Stimulated activated naive CD4-positive, alpha-beta T cell treated with Interleukin-2 at 50 U/mL for 16 hours (primary cell): ENCODE measurements at places on chromosomes 2 and 18.

DNA sequence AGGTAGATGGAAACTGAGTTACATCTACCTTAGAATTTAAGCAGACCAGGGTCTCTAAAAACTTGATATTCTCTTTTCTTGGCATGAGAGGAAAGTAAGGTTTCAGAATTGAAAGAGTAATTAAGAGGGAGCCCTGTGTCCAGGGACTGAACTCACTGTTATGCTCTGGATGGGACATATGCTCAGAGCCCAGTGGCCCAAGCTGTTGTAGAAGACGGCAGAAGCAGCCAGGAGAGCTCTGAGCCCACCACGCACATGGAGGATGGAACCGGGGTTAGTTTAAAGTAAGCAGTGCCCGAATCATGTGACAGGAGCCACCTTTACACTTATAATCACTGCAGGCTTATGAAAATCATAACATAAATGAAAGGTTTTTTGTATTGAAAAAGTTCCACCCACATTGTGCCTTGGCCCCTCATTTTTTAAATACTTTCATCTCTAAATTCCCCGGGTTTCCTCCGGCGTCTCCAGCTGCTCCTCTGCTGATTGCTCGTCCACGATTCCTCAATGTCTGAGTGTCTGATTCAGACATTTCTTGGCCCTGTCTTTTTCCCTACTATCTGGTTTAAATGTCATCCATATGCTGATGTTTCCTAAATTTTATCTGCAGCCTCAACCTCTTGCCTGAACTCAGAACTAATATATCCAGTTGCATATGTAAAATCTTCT lies 36.1 kb upstream of the SPTBN1 start:
- no peak for DNase-seq

DNA sequence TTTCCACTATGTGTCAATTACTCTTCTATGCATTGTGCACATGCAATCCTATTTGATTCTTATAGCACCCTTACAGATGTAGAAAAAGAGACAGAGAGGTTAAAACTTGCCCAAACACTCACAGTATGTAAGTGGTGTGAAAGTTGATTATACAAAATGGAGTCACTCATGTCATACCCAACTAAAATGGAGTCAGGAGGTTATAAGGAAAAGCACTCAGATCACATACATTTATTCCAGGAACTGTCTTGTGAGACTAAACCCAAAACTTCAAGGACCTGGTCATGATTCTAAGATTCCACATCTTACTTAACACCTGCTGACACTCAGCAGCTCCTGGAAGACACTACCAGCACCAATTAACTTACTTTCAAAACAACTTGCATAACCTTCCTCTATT lies 802.6 kb downstream of the MBD2 start:
- DNase-seq = no peak

DNA sequence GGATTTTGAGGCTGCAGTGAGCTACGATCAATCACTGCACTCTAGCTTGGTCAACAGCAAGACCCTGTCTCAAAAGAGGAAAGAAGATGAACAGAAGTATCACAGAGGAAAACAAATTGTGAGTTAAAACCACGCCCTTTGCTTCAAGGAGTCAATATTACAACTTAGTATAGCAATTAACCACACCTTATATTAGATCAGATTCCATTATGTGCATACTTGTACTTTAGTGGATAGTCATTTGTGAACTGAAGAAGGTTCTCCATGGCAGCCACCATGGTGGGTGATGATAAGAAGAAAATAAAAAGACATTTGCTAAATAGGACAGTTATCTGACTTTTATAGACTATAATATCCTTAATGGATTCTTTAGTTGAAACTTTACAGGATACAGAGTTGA lies 72.3 kb upstream of the EFEMP1 start:
- no peak for DNase-seq

GRCh38 chr18:30915336-30915988 lies 127.1 kb downstream of the DSC3 start:
- no peak for DNase-seq

DNA sequence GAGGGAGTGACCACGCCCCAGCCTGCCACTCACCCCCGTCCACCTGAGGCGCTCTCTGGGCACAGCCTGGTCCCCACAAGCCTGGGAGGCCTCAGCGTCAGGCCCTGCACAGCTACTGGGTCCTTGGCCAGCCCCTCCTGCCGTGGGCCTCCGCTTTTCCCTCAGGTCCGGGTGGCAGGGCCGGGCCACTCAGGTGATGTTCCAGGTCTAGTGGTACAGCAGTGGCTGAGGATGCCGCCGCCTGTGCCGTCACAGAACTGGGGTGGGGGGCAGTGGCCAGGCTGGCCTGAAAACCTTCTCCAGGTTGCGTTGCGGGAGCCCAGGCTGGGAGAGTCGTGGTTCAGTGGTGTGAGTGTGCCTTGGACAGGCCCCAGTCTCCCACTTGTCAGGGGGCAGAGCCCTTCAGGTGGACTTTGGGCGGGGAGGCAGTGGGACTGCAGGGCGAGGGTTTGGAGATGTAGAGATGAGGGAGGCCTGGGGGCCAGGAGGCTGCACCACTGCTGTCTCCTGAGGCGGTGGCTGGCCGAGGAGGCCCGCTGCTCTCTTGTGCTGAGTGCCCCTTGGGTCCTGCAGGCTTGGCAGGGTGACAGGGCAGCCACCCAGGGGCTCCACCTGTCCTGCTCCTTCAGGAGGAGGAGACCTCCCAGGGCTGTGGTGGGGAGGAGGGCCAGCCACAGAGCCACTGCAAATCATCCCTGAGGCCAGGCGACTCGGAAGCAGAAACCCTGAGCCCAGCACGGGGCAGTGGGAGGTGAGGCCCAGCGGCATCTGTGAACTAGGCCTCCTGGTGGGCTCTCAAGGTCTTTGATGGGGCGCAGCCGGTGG lies 7.6 kb downstream of the GPC1 start:
- no peak for DNase-seq

GRCh38 chr2:2892892-2893291 lies 484.7 kb downstream of the EIPR1 start:
- no peak for DNase-seq

GRCh38 chr2:218405086-218405745 lies 5.5 kb downstream of the CTDSP1 start:
- DNase-seq = no peak

- no peak for DNase-seq
Observed at GRCh38 chr2:136236019-136236418, 118.1 kb upstream of the CXCR4 start.

DNA sequence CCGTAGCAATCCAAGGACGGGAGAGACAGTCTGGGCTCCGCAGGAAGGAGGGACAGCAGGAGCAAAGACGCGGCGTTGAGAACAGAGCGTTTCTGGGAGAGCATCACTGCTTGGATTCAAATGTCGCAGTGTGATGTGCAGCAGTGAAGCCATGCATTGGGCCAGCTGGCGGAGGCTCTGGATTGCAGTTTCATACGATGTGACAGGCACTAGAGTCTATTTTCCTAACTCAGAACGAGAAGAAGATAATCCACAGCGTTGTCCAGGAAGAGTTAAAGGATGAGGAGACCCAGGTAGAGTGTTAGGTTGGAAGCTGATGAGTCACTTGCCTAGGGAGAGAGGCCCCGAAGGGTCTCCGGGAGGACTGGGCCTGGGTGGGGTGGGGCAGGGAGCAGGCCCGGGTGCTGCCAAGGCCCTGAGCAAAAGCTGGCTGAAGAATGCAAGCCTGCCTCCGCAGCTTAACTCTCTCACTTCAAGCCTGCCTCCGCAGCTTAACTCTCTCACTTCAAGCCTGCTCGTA lies 17.7 kb upstream of the SEMA4C start:
- DNase-seq = no peak

DNA sequence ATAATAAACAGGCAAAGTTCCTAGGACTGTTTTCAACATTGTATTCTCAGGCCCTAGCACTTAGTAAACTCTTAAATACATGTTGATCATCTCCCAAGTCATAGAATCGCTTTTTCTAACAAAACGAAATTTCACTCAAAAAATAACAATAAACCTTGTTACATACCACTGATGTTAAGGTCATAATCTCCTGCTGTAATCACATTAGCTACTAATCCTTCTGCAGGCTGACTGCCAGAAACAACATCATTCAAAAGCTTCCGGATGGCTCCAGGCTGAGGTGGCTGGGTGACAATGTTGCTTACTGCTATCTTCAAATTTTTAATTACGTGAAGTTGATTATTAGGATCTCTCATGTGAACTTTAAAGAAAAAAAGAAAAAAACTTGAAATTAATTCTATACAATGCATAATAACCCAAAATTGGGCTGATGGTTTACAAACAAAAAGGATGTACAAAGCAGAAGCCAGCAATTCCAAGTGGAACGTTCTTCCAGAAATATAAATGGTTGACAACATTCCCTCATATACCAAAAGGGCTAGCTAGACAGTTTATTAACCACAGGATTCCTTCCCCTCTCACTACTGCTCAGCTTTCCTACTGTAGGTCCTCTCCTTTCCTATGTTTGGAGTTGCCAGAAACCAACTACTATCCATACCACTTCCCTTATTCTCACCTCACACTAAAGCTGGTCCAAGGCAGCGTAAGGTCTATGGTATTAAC lies 11.6 kb downstream of the TRAPPC8 start:
- DNase-seq = no peak

GRCh38 chr18:48953104-48953706 lies 2.4 kb upstream of the SMAD7 start:
- DNase-seq = no peak

- DNase-seq = no peak
Observed at GRCh38 chr2:149225446-149225845, 104.9 kb upstream of the LYPD6 start.

DNA sequence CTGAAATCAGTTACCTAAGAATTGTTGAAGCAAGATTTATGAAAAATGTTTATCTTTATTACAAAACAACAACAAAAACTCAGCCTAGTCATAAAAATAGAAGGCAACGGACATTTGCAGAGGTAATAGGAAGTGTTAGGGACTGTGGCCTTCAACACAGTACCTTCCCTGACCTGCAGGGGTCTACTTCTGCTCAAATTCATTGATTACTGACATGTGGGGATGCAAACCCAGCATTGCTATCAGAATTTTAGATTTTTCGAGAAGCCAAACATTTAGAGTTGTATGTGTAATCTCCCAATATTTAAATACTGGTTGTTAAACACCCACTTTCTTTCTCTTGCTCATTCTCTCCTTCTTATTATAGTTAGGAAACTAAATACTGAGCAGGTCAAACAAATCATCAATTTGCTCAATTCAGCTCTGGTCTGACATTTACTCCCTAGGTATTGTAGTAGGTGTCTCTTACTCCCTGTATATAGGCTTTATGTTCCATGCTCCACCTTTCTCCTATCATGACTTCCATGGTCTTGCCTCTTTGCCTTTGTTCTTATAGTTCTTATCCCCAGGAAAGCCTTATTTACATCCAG lies 198.5 kb downstream of the UBE2E3 start:
- peak; percentile 23 for DNase-seq

GRCh38 chr2:208375491-208376068 lies 31.0 kb upstream of the PTH2R start:
- no peak for DNase-seq

DNA sequence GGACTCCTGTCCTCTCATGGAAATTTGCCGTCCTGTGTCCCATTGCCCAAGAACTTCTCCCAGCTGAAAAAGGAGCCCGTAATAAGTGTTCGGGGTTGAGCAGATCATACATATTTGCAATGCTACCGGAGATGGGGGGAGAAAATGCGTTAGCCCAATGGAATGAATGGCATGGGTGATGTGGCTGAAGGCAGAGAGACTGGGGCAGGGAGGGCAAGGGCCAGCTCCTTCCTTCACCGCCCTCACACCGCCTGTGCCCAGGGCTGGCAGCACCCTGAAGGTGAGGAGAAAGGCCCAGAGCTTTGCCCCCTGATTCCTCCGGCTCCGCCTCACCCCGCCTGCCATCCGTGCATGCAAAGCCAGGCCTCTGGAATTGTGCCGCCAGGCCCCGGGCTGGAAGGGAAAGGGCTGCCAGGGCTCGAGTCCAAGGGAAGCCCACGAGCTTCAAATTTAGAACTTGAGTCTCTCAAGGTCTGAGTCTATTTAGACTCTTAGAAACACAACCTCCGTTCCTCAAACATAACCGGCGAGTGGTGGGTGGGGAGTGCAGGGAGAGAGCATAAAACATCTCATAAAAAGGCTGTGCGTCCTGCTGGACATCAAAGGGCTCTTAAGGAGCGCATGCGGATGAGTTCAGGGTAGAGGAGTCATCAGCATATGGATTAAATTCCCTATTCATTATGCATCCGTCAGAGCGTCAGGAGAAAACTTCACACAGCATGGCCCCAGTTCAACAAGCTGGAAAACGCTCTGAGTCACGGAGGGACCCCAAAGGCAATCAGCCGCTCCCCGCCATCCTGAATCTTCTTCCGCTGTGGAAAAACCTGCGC lies 121.7 kb upstream of the GLI2 start:
- no peak for DNase-seq

GRCh38 chr18:37559194-37559593 lies 6.4 kb downstream of the CELF4 start:
- DNase-seq = no peak

- DNase-seq = no peak
Observed at GRCh38 chr18:54878159-54878622, 49.9 kb downstream of the RAB27B start.

GRCh38 chr2:202778217-202778616 lies 93.3 kb downstream of the ICA1L start:
- DNase-seq = no peak

DNA sequence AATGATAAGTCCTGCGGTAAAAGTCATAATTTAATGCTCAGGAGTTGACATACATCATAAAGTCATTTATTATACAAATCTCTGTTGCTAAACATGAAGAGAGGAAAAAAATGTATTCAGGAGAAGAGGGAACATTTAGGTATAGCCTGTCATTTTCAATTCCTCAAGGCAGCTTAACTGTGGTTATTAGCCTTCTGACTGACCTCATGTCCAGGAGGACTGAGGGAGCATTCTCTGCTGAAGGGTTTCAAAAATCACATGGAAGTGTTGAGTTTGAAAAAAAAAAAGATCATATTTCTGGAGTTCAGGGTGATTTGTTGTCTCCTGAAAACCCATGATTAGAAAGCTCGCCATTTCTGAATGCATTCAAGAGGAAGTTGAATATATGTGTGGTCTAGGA lies 1371.1 kb upstream of the LRRTM1 start:
- no peak for DNase-seq

GRCh38 chr2:85008252-85008651 lies 37.3 kb downstream of the KCMF1 start:
- DNase-seq = no peak

DNA sequence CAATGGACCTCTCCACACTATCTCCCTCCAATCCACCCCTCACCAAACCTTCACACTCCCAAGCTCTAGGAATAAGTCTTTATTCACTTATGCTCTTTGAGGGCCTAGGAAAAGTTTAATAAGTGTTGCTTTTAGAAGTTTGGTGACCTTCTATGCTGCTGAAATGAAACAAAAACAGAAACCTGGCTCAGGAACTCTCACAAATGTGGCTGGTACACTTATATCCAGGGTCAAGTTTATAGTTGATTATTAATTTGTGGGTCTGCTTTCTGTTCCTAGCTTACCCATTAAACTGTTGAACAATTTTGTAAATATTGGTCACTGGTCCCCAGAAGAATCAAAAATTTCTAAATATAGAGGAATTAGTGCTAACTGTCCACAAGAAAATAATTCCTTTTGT lies 14.2 kb upstream of the ANKRD44 start:
- DNase-seq = no peak

- no peak for DNase-seq
Observed at GRCh38 chr2:51812138-51812866, 780.4 kb upstream of the NRXN1 start.
